Osteoblast (primary cell): ENCODE measurements at places on chromosomes 6 and 20. TPM values are rescaled to one million over a fixed set of nuclear protein-coding genes. Genes with fewer than 3 reads are reported as not detected.

- DNase-seq = peak; percentile 26
Measured at GRCh38 chr6:144007478-144008119, 460 bp downstream of the PLAGL1 start.

DNA sequence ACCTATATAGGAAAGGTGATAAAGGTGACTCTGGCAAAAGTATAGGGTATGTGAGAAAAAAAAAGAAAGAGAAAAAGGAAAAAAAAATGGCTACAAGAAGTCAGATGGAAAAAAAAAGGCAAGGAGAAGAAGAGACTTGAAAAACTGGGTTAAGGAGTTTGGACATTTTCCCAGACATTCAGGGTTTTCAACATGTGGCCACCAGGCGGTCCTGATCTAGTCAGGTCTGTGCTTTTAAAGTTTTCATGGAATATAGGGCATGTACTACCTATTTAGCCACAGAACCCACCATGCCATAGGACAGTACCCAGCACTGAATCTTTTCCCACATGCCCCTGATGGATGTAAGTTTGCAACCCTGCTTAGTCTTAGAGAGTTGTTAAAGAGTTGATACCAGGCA, 433.7 kb downstream of the MAFB start:
- DNase-seq = no peak

DNA sequence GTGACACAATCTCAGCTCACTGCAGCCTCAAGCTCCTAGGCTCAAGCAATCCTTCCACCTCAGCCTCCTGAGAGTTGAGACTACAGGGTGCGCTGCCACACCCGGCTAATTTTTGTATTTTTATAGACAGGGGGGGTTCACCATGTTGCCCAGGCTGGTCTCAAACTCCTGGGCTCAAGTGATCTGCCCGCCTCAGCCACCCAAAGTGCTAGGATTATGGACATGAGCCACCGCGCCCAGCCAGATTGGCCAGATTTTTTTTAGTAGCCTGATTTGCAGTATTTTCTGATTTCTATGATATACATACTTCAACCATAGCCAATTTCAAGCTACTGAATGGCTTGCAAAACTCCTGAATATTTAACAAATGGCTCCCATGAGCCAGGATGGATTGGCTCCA, 21.4 kb upstream of the DLGAP4 start:
- DNase-seq = no peak

- no peak for DNase-seq
Measured at GRCh38 chr6:106808758-106809157, 165.8 kb downstream of the CD24 start.

- DNase-seq = no peak
Measured at GRCh38 chr6:53426667-53427270, 78.0 kb upstream of the ELOVL5 start.

DNA sequence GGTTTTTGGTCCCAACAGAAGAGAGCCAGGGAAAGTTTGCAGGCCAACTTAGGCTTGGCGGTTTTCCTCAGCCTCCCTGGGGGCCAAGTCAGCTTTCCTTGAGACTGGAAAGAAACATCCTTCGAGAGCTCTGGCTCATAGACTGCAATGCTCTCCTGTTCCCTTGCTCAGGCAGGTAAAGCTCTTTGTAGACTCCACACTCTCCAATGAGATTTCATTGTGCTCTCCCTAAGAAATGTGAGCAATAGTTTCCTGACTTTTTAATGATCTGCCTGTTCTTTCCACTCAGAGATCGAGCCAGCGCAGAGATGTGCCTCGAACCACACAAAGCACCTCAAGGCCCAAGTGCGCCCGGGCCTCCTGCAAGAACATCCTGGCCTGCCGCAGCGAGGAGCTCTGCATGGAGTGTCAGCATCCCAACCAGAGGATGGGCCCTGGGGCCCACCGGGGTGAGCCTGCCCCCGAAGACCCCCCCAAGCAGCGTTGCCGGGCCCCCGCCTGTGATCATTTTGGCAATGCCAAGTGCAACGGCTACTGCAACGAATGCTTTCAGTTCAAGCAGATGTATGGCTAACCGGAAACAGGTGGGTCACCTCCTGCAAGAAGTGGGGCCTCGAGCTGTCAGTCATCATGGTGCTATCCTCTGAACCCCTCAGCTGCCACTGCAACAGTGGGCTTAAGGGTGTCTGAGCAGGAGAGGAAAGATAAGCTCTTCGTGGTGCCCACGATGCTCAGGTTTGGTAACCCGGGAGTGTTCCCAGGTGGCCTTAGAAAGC, 13.9 kb downstream of the TNFAIP3 start:
- DNase-seq = no peak

DNA sequence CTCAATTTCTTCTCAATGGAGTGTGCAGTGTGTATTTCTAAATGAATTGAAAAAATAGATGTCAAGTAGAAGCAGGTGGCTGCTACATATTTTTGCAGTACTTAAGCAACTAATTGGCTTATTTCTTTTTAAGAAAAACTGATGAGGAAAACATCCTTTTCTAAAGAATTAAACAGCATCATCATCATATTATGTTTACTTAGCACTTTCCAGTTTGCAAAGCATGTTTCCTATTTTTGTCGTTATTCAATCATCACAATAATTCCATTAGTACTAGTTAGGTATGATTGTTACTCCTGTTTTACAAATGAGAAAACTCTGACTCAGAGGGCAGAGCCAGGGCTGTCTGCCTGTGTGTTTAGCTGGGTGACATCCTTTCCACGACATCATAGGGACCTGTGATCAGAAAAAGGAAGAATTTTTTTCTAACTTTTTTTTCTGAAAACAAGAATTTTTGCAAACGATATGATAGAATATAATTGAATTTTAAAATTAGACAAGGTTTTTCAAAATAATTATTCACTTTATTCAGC, 22.7 kb upstream of the BMP6 start:
- no peak for DNase-seq

- no peak for DNase-seq
Measured at GRCh38 chr6:155936551-155936950, 480.9 kb upstream of the NOX3 start.

DNA sequence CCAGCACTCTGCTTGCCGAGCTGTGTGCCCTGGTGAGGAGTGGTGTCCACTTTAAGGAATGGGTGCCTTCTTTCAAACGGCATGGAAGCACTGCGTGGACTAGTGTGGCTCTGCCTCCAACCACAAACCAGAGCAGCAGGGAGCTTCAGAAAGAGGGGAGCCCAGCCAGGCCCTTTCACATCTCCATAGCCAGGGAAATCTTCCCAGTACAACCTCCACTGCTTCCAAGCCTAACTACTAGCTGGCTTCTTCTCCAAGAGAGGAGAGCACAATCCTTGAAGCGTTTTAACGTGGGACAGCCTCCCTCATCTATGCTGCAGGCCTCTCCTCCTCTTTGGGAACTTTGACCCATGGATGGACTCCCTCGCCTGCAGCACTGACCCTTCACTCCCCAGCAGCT, 26.7 kb downstream of the TNXB start:
- no peak for DNase-seq

Gene CD93
- not detected in 2 replicates for total RNA-seq

Gene SLA2
- under 0.01 and 0.36 TPM in 2 replicates for total RNA-seq

DNA sequence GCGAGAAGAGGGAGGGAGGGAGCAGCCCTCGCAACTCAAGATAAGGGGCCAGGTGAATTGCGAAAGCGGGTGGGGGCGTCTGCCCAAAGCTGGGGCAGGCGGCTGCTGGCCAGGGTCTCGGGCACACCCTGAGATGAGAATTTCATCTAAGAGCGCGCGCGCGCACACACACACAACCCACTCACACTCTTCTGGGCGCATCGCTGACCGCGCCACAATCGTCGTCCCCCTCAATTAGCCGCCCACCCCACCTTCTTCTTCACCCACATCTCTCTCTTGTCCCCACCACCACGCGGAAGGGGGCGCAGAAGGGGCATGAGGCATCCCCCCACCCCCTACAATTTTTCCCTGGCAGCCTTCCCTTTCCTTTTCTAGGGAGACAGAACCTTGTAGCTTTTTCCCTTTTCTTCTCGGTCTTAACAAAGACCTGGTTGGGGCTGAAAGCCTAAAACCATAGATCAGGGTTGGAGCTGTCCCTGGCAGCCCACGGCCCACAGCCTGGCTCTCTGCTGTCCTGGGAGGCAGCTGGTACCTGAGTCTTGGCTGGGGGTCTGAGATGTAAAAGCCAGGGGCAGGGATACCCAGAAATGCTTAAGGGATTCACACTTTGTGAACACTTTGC, 737 bp upstream of the PTPRT start:
- no peak for DNase-seq

DNA sequence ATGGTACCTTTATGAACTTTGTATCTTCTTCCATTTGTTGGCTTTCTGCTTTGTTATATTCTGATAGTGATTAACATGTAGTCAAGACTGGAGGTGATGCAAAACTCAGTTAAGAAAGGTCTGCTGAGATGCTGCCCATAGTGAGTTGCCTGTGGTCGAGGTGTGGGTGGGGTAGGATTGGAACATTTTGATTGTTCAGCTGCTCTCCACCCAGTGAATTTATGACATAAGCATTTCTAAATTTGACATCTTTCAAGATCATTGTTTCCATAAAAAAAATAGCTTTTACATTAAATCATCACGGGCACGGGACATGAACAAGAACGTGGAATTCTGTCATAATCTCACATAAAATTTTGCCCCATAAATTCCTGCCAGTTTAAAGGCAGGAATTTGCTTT, 146.6 kb upstream of the POU3F2 start:
- no peak for DNase-seq

Gene YWHAB
- total RNA-seq = 121 and 135 TPM in 2 replicates

DNA sequence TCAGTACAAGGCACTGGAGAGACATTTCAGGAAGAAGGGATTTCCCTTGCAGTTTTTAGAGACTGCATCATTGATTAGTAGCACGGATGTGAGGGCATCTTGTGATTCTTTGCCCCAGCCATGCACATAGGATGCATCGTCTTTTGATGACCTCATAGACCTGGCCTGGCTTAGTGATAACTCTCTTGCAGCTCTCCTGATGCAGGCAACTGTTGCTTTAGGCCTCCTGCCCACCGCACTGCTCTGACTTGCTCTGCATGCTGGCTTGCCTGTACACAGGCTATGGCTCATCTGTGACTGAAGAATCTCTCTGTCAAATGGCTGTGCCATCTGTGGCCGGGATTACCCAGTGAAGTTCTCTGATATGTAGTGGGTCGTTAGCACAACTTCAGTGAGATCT, 207.7 kb upstream of the PTCHD4 start:
- DNase-seq = no peak

- no peak for DNase-seq
Measured at GRCh38 chr6:31687860-31688693, 7.2 kb upstream of the LY6G5C start.

GRCh38 chr20:24697411-24697810, 228.0 kb downstream of the SYNDIG1 start:
- DNase-seq = peak; percentile 72

DNA sequence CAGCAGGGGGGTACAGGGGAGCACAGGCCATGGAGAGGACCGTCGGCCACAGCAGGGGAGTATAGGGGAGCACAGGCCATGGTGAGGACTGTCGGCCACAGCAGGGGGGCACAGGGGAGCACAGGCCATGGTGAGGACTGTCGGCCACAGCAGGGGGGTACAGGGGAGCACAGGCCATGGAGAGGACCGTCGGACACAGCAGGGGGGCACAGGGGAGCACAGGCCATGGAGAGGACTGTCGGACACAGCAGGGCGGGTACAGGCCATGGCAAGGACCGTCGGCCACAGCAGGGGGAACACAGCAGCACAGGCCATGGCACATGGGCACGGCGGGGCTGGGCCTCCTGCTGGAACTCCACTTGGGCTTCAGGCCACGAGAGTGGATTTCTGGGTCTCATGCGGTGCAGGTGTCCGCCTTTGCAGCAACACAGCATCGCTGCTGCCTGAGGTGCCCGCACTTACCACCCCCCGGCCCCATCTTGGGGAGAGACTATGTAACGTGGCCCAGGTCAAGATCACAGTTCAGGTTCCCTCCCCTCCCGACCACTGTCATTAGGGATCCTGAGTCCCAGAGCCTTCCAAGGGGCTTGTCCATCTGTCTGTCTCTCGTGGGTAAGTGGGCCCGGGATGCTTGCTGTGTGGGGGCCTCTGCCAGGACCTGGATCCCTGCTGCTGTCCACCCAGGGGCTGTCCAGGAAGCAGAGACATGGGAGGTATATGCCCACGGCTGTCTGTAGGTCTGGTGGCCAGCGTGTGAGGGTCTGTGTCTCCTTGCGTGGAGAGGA, 2.5 kb downstream of the NPBWR2 start:
- DNase-seq = peak; percentile 82

Gene SS18L1
- total RNA-seq = 12.7 TPM in 2 replicates

Gene BPI
- under 0.01 TPM in 1 of 2 replicates, not detected in the other for total RNA-seq

Gene TP53TG5
- not detected in 2 replicates for total RNA-seq

- no peak for DNase-seq
Measured at GRCh38 chr20:58647162-58647795, 3.8 kb upstream of the STX16 start.

DNA sequence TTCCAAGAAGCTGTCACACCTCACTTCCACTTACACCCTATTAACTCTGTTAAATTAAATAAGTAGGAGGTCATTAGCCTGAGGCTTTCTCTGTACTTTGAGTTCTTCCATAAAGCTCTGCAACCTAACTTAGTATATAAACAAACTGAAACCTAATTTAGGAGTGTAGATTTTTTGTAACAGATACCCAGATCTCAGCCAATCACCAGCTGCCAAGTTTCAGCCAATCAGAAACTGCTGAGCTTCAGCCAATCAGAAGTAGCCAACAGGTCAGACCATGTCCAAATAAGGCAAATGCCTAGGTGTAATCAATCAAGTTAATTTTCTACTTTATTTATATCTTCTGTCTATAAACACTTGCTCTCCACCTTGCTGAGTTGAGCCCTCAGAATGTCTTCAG, 142.7 kb upstream of the SULF2 start:
- DNase-seq = no peak

DNA sequence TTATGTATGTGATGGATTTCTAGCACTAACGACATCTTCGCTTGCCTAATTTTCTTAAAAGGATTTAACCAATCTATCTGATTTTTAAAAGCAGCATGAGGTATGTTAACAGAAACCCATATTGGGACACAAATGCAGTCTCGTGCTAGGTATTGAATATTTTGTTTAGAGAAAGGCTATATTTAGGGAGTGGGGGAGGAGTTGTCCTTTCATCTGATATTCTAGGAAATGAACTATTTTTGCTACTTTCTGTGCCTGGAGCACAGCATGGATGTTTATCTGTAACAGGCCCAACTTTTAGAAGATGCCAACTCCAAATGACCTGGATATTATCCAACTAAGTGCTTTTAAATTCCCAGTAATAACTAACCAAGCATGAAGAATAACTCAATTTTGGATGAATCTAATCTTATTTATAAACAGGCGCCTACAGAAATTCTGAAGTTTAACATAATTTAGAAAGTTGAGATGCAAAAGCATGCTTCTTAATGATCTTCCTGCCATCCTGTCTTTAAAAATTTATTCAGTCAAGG, 317.1 kb upstream of the CHD6 start:
- DNase-seq = no peak

Gene PSMB8
- total RNA-seq = 67.3 and 83.4 TPM in 2 replicates

Gene SNAP25
- 1.8 TPM in 2 replicates for total RNA-seq
